ENCODE measurements at places on chromosomes 7 and 10.

GRCh38 chr10:22913474-22914092 is 14.3 kb upstream of the ARMC3 start:
- no peak for DNase-seq

GRCh38 chr10:5442990-5443370 is 30.6 kb downstream of the NET1 start:
- no peak for DNase-seq

GRCh38 chr7:132601783-132602182 is 25.5 kb upstream of the PLXNA4 start:
- no peak for DNase-seq

GRCh38 chr10:32327364-32327691 is 19.6 kb downstream of the EPC1 start:
- DNase-seq = no peak

DNA sequence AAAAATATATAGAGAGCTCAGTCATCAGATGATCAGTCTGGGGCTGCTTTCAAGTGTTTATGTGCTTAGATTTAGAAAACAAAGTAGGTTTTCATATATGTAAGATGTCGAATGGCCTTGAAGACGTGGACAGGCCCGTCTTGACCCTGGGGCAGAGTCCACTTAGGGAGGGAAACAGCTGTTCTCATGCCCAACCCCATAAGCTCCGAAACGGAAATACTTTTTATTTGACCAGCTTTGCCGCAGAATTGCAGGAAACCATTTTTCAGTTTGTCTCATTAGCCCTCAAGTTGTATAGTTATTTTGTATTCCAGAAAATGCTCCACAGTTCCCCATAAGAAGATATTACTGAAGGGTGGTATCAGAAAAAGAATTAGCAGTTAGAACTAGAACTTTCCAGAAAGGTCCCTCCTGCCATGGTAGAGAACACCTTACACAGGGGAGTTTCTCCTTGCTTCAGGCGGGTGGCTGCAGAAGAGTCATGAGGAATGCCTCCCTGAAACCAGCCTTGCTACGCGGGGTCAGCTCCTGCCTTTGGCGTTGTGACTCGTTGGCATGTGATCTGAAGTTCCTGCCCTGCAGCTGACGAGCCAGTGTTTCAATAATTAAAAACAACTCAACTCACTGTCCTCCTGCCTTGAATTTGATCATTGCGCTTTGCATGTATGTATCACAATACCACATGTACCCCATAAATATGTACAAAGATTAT is 192.7 kb downstream of the CELF2 start:
- DNase-seq = peak; percentile 77

GRCh38 chr10:82245906-82246560 is 371.0 kb downstream of the NRG3 start:
- DNase-seq = no peak

DNA sequence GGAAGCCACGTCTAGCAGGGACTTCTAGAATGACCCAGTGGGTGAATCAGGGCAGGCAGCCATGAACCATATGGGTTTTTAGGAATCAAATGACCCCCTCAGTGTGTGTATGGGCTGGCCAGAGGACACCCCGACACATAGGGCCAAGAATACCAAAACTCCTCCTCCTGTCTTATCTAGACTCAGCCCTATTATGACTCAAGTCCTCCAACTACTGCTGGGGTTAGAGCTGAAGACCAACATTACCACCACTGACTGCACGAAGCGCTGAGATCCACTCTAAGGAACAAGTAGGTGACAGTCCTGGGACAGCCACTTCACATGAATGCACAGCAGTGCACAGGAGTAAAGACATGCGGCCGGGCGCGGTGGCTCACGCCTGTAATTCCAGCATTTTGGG is 11.5 kb upstream of the SVOPL start:
- no peak for DNase-seq

GRCh38 chr7:27697861-27698430 is 35.3 kb upstream of the HIBADH start:
- peak; percentile 78 for DNase-seq

GRCh38 chr10:108275895-108276685 is 1111.6 kb upstream of the SORCS1 start:
- no peak for DNase-seq

DNA sequence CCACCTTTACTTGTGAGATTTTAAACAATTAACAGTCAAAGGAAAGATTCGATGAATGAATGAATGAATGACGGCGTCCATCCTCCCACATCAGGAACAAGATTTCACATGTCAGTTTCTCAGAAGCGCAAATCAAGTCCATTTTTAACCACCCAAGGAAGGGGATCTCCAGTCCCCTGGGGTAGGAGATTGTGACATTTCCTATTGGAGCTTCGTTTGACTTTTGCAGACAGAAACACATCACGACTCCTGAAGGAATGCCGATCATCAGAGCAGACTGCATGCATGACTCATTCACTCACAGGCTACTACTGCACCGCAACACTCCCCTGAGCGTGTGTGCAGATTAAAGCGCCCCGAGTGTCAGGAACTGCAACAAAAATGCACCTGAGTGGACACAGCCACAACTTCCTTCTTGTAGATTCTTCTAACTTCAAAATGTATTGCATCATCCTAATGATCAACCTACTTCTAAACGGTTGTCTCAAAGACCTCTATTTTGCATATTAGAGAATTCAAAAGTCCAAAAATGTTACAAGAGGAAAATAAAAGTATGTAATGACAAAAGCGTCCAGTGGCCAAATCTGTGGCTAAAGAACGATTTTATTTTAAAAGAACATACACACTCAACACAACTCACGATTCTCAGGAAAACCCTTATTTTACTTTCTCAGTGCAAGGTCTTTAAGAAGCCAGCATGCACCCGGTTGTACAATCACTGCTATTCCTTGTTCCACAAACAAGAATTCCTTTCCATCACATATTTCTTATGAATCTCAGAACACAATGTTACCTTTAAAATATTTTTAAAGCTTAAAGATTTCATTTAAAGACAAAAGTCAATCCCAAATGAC is 172.6 kb downstream of the FAM107B start:
- peak; percentile 85 for DNase-seq

GRCh38 chr7:131249003-131249402 is 78.7 kb upstream of the MKLN1 start:
- DNase-seq = peak; percentile 75

GRCh38 chr7:2758673-2759616 is 70.9 kb downstream of the AMZ1 start:
- no peak for DNase-seq

GRCh38 chr7:48289656-48290055 is 118.4 kb downstream of the ABCA13 start:
- no peak for DNase-seq

- DNase-seq = no peak
These were observed 32.2 kb downstream of the PHTF2 start for GRCh38 chr7:77830649-77831355.

DNA sequence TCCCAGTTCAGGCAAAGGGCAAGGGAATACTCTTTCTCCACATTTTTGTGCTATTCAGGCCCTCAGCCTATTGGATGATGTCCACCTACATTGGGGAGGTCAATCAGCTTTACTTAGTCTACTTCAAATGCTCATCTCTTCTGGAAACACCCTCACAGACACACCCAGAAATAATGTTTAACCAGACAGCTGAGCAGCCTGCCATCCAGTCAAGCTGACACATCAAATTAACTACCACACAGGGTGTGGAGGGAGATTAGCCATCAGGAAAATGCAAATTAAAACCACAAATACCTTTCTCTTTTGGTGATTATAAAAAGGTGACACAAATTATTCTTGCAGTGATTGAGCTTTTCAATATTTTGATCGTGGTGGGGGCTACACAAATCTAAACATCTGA is 74.7 kb upstream of the FZD8 start:
- DNase-seq = no peak

- DNase-seq = no peak
These were observed 266.9 kb downstream of the USP6NL start for GRCh38 chr10:11344550-11344949.

GRCh38 chr7:138245216-138245615 is 169.0 kb downstream of the AKR1D1 start:
- no peak for DNase-seq

GRCh38 chr7:151313857-151314256 is 27.8 kb upstream of the NUB1 start:
- DNase-seq = peak; percentile 5

GRCh38 chr7:28456044-28456443 is 43.7 kb downstream of the CREB5 start:
- DNase-seq = no peak

DNA sequence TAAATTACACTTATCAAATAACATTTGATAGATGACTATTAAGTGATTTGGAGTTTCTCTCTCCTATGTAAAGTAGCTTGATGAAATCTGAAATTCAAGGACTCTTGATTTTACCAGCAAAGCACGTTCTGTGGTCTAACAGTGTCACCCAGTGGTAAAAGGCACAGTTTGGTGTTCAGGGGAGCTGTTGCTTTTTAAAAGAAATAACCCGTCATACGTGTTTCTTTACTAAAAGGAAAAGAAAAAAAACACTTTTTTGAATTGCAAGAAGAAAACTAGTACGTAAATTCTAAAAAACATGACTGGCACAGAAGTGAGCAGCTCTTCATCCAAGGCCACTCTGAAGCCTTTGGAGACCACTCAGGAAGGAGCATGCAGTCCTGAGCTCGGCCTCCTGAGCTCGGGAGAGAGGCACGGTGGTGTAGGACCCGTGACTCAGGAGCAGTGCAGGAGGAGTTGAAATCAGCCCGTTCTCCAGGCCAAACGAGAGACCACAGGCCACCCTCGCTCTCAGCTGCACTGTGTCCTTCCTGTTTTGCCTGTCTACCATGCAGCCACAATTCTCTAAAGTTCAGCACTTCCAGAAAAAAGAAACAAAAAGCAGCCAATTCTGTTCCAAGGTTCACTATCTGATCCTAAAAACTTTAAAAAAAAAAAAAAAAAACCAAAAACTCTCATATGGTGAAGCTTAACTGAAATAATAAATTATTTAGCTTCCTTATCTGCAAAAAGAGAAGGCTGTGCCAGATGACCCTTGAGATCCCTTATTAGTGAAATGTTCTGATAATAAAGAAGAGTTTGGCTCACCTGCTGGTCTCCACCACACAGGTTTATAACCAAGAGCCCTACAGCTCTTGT is 212.6 kb upstream of the FRMD4A start:
- peak; percentile 56 for DNase-seq

- DNase-seq = no peak
These were observed 56.3 kb downstream of the LRMDA start for GRCh38 chr10:75487755-75488125.

DNA sequence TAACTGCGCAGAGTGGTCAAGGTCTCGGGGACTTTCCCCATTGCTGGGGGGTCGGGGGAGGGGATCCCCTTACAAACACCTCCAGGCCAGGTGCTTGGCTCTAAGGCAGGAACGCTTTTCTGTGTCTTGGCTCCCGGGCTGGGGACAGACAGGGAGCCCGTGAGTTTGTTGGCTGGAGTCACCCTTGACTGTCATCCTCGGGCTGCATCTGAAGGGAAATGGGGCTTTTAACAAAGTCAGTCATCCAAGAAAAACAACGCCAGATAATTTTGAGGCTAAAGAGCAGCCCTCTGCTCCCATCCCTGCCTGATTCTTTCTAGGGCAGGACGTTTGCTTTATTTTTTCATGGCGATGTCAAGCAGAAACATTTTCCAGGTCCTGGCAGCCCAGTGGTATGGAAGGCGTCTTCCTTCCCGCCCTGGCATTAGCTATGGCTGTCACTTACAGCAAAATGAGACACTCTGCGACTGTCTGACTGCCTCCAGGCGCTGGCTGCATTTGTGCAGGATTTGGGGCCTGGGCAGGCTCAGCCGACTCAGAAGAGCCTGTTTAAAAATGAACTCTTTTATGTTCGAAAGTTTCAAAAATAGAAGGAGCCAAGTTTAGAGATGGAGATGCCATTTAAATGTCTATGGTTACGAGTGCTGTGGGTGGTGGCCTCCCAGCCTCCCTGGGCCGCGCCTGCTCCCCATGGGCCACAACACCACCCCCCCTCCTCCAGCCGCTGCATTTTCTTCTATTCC is 54.7 kb upstream of the TNS3 start:
- no peak for DNase-seq

GRCh38 chr7:20798081-20798693 is 11.5 kb upstream of the SP8 start:
- DNase-seq = peak; percentile 61

GRCh38 chr7:42164881-42165428 is 72.1 kb downstream of the GLI3 start:
- DNase-seq = no peak

DNA sequence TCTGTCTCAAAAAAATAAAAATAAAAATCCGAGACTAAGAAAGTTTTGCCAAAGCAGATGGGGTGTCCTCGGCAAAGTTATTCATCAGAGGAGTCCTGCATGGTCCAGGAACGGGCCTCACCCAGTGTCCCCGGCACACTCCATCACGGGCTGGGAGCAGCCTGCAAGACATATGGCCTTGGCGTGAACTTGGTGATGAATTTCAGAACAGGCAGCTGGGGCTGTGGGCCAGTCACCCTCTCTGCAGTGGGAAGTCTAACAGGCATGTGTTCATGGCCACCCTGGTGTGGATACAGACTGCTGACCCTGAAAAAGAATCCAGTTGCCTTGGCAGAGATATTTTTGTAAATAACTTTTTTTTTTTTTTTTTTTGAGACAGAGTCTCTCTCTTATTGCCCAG is 34.7 kb downstream of the NPTX2 start:
- no peak for DNase-seq

DNA sequence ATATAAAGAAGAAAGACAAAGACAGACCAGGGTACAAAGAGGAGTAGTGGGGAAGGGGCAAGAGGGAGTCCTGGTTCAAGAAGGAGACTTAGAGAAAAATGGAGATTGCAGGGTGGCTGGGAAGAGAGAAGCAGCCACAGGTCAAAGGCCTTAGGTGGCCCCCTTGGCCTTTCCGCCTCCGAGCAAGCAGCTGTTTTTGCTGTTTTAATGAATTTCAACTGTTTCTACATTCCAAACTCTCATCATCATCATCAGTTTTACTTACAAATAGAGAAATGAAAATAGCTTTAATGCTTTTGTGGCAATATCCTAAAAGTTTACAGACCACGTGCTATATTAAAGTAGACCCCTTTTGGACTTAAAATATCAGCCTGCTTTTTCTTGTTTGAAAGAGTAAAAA is 399.7 kb downstream of the EXOC4 start:
- DNase-seq = no peak

DNA sequence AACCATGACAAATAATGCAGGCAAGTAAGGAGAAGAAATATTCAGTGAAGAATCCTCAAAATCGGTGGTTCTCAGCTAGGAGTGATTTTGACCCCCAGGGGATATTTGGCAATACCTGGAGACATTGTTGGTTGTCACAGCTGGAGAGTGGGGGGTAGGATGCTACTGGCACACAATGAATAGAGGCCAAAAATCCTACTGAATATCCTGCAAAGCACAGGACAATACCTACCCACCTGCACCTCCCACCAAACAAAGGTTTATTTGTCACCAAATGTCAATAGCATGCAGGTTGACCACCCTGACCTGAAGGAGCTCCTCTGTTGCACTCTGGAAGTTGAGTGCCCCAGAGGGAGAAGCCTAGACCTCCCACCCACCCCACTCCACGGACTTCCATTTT is 1028.6 kb downstream of the CNTNAP2 start:
- DNase-seq = no peak

DNA sequence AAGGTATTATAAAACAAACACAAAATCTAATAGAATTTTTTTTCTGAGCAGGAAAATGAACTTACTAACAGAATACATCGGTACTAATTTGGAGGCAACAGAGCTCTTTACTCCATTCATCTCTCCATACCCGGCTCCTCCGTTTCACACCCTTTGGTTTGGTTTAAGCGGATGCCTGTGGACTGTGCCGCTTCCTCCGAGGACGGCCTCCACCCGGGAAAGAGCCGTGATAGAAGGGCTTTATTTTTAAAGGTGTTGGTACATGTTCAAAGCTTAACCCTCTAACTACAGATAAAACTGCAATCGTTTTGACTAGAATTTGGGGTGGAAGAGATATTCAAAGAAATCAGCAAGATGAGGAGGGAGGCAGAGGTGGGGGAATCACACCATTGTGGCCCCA is 1.9 kb downstream of the VIPR2 start:
- DNase-seq = no peak
